ENCODE measurements at places on chromosomes 6 and 20.

GRCh38 chr6:2247664-2248063 lies 2.3 kb upstream of the GMDS start:
- no peak for DNase-seq

GRCh38 chr20:46308258-46309157 lies at the start of gene CDH22:
TSS of gene CDH22 (minus strand) at chr20:46308498. CDS start at chr20:46251294, 57,204 bp downstream.
- DNase-seq, result peak; percentile 3

GRCh38 chr6:158448856-158449255 lies 111.0 kb upstream of the TMEM181 start:
- no peak for DNase-seq

GRCh38 chr20:33645396-33645795 lies 16.7 kb upstream of the C20orf144 start:
- DNase-seq, result no peak

DNA sequence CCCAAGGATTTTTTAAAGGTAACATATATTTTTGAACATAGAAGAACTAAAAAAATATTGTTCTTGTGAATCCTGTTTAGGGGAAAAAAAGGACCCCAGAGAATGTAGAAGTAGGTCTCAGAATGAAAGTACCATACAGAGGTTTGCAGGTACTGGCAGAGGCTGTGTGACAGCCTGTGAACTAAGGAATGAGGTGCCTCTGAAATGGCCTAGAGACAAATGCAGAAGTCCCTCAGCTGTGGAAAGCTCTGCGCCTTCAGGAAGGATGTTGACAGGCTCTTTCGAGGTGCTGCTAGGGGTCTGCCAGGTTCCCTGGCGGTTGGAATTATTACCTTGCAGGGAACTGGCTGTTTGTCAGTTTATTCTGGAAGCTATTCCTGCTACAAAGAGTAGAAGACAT lies 8.6 kb upstream of the TUBB2B start:
- DNase-seq, result no peak

- DNase-seq, result no peak
Measured at GRCh38 chr6:10030942-10031537, 383.8 kb downstream of the TFAP2A start.

DNA sequence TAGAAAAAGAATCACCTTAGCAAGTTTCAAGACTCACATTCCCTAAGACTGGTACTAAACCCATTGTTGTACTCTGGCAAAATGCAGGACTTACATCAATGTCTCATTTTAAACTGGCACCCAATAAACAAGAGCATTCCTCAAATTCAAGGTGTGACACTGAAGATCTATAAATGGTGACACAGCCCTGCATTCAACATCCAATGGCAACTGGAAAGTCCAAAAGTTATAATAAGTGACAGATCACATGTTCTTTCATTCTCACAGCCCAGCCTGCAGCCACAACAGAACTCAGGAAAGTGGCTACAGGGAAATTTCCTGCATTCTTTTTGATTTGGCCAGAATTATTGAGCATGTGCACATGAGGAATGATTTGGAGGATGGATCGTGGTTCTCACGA lies 57.5 kb downstream of the MBOAT1 start:
- no peak for DNase-seq

- no peak for DNase-seq
Measured at GRCh38 chr6:79455446-79455845, 81.8 kb downstream of the LCA5 start.

DNA sequence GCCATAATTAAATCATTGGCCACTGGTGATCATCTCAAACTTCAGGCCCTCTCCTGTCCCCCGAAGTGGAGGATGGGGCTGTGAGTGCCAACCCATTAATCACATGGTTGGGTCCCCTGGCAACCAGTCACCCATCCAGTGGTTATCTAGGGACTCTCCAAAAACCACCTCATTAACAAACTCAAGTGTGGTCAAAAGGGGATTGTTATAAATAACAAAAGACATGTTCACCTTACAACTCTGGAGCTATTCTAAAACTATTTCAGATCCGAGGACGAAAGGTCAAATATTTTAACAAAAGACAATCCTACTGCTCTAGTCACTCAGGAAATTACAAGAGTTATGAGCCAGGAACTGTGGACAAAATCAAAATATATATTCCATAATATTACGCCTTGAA lies 95.5 kb upstream of the PRND start:
- no peak for DNase-seq

- DNase-seq, result no peak
Measured at GRCh38 chr20:9363673-9364072, 150.7 kb upstream of the LAMP5 start.

GRCh38 chr6:88124925-88125557 lies 41.1 kb downstream of the CNR1 start:
- DNase-seq, result no peak

DNA sequence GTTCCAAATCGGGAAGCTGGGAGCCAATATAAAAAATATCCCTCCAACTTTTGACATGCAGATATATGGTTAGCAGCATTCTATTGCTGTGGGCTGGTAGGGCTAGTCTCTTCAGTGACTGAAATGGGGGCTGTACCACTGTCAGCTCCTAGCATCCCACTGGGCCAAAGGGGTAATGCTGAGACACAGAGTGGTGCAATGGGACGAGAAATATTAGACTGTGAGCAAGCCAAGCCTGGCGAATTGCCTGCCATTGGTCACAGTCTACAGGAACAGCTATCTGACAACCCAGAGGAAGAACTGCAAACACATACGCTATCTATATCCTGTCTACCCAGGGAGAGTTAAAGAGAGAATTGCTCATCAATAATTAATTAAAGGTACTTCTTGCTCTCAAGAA lies 3.5 kb downstream of the SLC35F1 start:
- DNase-seq, result no peak

DNA sequence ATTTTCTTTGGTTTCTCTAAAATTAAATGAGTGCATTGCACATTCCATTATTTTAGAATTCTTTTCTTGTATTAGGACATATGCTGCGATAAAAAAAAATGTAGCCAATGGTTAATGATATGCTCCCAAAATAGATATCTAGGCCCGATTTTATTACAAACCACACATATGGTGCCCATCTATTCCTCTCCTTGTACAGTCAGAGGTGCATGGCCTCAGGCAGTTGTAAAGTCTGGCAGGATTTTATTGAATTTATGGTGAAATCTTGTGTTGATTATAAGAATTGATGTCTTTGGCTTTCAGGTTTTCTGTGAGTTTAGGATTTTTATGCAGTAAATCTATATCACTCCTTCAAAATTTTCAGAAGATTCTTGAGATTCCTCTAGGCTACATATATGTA lies 192.2 kb downstream of the RFPL4B start:
- DNase-seq, result no peak

GRCh38 chr20:62812181-62812906 lies 4.5 kb upstream of the COL9A3 start:
- no peak for DNase-seq

DNA sequence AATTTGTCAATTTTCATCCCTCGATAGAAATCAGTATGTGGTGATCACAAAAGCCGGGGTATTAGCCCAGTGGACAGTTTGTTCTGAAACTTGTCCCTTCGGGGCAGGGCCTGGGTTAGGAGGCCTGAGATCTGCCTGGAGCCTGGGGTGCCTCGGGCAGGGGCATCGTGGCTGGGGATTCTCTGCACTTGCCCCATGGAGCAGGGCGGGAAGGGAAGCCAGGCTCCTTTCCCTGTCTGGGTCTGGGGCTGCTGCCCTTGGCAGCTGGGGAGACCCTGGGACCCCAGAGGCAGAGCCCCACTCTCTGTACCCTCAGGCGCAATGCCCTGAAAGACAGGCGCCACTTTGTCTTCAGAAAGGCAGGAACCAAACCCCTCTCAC lies 27.4 kb downstream of the NTSR1 start:
- no peak for DNase-seq

DNA sequence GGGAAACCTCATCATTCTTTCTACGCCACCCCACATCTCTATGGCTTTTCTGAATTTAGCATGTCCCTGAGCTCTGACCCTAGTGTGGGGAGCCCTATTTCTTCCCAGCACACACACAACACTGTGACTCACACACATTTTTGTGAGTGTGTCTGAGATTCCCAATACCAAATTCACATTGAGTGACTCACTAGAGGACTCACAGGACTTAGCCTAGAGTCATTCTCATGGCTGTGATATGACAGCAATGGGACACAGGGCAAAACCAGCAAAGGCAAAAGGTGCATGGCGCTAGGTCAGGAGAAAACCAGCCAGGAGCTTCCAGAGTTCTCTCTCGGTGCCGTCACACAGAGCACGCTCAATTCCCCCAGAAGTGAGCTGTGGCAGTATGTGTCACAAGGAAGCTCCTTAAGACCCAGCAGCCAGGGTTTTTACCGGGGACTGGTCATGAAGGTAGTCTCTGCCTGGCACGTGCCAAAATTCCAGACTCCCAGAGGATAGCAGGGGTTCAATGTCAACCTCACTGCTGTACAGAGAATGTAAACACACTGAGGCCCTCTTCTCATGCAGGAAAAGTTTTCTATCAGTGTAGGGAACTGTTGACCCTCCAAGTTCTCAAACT lies 6.2 kb downstream of the CSTL1 start:
- DNase-seq, result no peak

GRCh38 chr6:136566007-136566487 lies 15.8 kb upstream of the MAP7 start:
- no peak for DNase-seq

Data from activated effector memory CD4-positive, alpha-beta T cell treated with Interleukin-2 at 50 U/mL for 16 hours (primary cell).